ENCODE measurements at places on chromosomes 11 and 22. TPM values are rescaled to one million over a fixed set of nuclear protein-coding genes. Genes with fewer than 3 reads are reported as not detected.
A peak's percentile ranks its signal among the peaks of the same experiment; 100 is the strongest.

PDE2A gene
- 16.9 TPM for polyA plus RNA-seq

GRCh38 chr11:111960916-111961315 is 23.8 kb downstream of the DIXDC1 start:
- DNase-seq: no peak

TMPRSS5 gene
- 1.1 TPM for polyA plus RNA-seq

- DNase-seq: no peak
Measured at GRCh38 chr11:1377231-1377780, 12.4 kb upstream of the BRSK2 start.

DNA sequence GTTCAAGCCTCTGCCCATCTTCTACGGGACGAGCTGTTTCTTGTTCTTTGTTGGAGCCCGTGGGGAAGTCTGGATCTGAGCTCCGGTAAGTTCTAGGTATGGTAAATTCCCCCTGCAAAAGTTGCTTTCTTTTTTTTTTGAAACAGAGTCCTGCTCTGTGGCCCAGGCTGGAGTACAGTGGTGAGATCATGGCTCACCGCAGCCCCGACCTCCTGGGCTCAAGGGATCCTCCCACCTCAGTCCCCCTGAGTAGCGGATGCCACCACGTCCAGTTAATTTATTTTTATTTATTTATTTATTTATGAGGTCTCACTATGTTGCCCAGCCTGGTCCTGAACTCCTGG is 35.5 kb upstream of the MOB2 start:
- DNase-seq: no peak

GRCh38 chr22:47084226-47084625 is 321.8 kb downstream of the TBC1D22A start:
- DNase-seq: no peak

INSC gene
- polyA plus RNA-seq: 1.5 TPM

DNA sequence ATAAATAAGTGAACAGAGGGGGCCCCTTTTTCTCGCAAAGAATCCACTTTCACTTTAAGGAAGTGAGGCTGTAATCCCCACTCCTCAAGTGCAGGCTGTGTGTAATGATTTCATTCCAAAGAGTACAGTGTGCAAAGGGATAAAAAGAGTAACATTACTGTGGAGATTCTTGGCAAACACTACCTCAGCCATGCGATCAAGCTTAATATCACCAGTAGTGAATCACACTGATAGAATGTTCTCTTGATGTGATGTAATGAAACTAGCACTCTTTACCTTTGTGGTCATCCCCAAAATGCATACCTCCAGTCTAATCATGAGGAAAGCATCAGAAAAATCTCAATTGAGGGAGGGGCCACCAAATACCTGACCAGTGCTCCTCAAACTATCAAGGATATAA is 246.1 kb upstream of the CHORDC1 start:
- DNase-seq: no peak

DNA sequence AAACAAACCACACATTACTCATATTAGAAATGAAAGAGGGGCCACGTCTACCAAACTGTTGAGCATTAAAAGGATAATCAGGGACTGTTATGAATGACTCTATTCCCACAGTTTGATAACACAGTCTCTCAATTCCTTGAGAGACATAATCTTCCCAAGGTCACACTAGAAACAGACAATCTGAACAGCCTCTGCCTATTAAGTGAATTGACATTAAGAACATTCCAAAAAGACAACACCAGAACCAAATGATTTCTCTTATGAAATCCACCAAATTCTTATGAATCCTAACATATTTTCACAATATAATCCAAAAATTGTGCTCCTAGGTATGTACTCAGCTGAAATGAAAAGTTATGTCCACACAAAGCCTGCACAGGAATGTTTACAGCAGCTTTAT is 4.6 kb downstream of the RFPL1 start:
- no peak for DNase-seq

ADAMTS8 gene
- 8.2 TPM for polyA plus RNA-seq

GRCh38 chr11:15828215-15828853 is 528.0 kb downstream of the SOX6 start:
- no peak for DNase-seq

DNA sequence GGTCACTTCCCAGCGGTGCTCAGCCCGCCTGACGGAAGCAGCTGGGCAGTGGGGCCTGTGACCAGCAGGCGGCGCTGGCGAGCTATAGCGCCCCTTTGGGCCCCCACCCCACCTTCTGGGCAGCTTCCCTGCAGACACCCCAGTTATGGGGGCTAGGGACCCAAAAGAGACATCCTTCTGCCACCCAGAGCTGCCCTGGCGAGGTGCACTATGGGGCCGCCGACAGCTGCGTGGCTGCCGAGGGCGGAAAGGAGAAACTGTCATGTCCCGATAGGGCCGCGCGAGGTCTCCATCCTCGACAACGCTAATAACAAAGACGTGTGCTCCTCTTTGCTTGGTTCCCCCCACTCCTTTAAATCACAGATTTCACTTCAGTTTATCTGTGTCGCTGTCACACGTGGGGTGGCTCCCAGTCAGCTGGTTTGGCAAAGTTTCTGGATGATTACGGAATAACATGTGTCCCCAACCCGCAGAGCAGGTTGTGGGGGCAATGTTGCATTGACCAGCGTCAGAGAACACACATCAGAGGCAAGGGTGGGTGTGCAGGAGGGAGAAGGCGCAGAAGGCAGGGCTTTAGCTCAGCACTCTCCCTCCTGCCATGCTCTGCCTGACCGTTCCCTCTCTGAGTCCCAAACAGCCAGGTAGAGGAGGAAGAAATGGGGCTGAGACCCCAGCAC is 673 bp upstream of the MYO7A start:
- DNase-seq: peak; percentile 54

PDE3B gene
- 1.5 TPM for polyA plus RNA-seq

- DNase-seq: no peak
Measured at GRCh38 chr11:8231979-8232378, 31.7 kb downstream of the LMO1 start.

GRCh38 chr11:14249121-14249963 is 109.6 kb downstream of the RRAS2 start:
- DNase-seq: peak; percentile 35

P2RY6 gene
- 1.1 TPM for polyA plus RNA-seq

DNA sequence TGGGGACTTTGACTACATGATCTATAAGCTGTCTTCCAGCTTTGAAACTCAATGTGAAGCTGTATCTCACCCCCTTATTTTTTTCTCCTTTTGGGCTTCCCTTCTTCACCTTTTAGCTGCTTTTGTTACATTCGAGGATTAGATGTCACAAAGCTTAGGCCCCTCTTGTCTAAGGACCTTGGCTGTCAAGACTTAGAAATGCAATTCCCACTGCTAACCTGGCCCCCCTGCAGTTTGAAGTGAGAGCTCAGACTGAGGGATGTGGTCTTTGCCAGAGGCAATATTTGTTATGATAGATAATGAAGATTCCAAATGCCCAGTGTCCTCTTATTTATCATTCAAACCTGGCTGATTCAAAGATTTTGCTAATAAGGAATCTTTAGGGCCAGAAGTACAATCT is 128.3 kb downstream of the ARL14EP start:
- no peak for DNase-seq

SNX32 gene
- polyA plus RNA-seq: 0.84 TPM

DNA sequence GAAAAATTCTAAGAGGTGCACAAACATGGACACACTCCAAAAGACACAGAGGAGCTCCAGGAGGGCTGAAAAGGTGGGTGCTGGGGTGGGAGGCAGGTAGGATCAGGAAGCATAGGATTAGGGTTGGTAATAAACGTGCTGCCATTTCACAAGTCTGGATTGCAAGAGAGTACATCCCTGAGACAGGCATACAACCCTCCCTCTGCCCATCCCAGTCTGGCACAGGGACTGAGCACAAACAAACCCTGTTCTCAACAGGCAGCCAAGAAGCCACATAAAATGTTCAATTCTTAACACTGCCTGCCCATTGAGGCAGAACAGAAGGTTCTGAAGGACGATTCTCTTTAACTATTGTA is 18.5 kb downstream of the SLC35F2 start:
- DNase-seq: no peak

DNA sequence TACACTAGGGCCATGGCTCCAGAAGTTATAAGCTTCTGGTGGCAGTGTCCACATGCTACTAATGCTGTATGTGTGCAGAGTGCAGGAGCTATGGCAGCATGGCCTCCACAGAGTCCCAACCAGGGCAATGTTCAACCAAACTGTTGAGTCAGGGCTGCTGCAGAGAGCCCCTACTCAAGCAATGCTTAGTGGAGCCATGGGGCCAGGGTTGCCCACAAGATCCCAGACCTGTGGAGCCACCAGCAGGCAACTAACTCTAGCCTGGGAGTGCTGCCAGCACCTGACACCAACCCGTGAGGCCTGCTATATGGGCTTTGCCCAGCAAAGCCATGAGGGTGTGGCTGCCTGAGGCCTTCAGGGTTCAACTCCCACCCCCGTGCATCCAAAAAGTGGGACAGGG is 655.2 kb downstream of the TBC1D22A start:
- DNase-seq: no peak

DNA sequence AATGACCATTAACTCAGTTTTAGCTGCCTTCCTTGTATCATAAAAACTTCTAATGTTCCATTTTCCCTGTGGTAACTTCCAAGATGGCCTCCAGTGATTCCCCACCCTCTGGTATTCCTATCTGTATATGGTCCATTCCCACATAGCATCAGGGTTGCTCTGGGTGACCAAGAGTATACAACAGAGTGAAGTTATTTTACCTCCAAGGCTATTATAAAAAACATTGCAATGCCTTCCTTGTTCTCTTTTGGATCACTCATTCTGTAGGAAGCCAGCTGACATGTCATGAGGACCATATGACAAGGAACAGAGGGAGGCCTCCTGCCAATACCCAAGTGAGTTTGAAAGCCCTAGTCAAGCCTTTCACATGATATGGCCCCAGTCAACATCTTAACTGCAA is 30.1 kb downstream of the ZNF280B start:
- no peak for DNase-seq

DNA sequence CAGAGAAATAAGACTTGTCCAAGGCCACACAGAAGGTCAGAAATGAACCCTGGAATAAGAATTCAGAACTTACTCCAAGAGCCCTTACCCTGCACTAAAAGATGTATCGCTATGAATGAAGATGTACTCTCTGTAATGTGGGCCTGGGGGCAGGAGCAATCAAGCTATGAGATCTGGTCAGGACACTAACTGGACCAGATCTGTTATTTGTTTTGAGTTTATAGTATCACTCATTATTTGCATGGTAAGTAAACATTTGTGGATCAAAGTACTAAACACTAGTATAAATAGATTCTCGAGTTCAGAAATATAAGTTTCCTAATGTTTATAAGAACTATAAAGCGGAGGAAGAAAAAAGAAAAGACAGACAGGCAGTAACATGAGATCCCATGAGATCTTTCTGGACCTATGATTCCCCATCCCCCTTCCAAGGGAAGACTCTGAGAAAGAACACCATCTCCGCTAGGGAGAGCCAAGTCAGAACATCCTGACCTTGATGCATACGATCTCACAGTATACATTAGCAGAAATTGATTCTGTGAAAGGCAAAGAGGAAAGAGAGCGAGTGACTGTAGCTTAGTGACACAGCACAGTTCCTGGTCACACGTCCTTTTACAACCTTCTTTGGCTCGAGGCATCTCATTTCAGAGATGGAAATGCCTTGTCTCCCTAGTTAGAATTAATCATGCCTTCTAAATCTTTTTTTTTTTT is 71.2 kb downstream of the USP35 start:
- DNase-seq: no peak

GRCh38 chr11:121421149-121421901 is 30.8 kb upstream of the SORL1 start:
- no peak for DNase-seq

FLRT1 gene
- 2.9 TPM for polyA plus RNA-seq

OR52I2 gene
- not detected for polyA plus RNA-seq

GRCh38 chr11:56740107-56740506 is 8.4 kb downstream of the OR9G4 start:
- no peak for DNase-seq

GRCh38 chr22:49763138-49763537 is 64.5 kb downstream of the BRD1 start:
- DNase-seq: no peak

DNA sequence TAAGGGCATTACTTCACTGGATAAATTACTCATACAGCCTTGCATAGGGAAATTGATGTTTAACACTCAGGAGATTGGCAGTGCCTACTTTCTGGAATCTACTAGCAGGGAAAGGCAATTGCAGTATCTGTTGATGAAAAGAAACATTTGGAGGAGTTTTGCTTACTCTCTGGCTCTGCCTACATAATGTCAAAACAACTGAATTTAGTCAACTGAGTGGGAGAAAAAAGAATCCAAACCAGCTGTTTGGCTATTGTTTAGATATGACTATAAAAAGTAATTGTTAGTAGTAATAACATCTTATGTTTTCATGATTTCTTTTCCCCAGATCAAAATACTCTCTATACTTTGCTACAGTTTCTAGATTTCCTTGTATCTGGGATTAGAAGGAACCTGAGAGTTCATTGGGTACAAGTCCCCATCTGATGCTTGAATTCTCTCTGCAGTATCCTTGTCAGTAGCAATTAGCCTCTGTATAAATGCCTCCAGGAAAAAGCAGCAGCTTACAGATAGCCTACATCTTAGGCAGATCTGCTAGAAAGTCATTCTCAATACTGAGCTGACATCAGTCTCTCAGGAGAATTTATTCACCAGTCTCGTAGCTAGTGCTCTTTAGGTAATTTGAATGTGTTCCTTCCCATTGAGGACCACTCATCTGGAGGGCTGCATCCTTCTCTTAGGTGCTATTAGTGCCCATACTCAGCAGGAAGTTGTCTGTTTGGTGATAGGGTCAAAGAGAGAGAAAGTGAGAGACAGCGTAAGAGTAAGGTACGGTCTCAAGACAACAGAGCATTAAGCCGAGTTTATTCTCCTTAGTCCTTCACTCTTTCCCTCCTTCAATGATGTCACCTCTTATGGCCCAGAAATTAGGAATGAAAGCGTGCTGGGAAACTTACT is 185.9 kb upstream of the CCDC90B start:
- peak; percentile 11 for DNase-seq

GRCh38 chr11:77636731-77637344 is 756 bp downstream of the CLNS1A start:
- no peak for DNase-seq

DNA sequence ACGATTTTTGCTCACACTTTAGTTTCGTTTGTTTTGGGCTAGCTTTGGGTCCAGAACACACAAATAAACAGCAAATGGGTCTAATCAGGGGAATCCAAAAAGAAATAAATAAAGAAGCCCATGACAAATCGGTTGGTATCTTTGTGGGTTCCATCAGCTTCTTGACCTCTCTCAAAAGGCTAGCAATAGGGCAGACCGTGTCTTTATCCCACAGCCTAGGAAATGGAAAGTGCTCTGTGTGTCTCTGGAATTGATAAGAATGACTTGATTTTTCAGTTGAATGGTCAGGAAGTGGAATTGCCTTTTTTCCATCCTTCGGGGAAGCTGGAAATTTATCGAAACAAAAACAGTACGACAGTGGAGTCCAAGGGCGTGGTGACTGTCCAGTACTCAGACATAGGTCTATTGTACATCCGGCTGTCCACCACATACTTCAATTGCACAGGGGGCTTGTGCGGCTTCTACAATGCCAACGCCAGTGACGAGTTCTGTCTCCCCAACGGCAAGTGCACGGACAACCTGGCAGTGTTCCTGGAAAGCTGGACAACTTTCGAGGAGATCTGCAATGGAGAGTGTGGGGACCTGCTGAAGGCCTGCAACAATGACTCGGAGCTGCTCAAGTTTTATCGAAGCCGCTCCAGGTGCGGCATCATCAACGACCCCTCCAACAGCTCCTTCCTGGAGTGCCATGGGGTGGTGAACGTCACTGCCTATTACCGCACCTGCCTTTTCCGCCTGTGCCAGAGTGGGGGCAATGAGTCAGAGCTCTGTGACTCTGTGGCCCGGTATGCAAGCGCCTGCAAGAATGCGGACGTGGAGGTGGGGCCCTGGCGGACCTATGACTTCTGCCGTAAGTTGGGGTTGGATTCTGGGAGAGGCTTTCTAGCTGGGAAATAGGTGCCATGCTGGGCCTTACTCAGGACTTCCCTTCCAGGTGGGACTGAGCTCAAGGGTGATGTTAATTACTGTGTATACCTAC is 28.6 kb downstream of the TECTA start:
- no peak for DNase-seq
